ENCODE measurements at places on chromosomes 16 and 17.

- no peak for DNase-seq
Observed at GRCh38 chr17:72714357-72714966, 378.0 kb downstream of the SLC39A11 start.

- no peak for DNase-seq
Observed at GRCh38 chr17:14329900-14330491, 29.1 kb downstream of the HS3ST3B1 start.

GRCh38 chr17:67491009-67491680 lies 114.1 kb downstream of the PITPNC1 start:
- peak; percentile 94 for DNase-seq

GRCh38 chr17:15513058-15513791 lies 45.8 kb upstream of the CDRT4 start:
- DNase-seq = no peak

GRCh38 chr17:49817993-49818392 lies 29.5 kb downstream of the KAT7 start:
- DNase-seq = no peak

DNA sequence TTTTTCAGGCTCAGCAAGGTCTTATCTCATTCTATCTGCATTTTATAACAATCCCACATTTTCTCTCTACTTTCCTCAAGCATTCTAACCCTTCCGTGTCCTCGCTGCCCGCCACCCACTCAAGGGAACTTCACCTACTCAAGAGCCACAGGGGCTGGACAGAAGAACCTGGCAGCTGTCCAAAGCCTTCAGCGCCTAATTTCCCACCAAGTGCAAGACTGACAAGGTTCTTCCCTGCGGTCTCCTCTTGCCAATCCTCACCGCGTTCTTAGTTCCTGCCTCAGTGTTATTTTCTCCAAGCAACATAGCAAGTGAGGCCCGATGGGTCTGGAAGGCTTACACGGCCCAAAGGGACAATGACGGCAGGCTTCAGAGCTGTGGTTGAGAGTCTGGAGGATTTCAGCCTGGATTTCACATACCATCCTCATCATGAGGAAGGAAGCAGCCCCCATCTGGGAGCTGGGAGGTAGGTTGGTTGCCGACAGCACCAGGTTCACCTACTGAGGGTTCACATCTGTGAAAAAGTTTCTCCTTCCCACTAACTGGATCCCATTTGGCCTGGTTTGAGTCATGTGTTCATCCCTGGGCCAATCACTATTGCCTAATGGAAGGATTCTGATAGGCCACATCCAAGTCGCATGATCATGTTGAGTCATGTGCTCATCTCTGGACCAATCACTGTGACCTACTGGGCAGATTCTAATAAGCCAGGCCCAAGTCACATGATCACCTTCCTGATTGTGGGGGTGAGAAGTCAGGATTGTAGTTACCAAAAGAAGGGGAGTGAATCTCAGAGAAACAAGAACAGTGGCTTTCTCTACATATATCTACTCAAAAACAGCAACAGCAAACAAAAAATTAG lies 108.2 kb downstream of the N4BP1 start:
- no peak for DNase-seq

GRCh38 chr17:81332914-81333528 lies 37.9 kb upstream of the SLC38A10 start:
- no peak for DNase-seq

All from vagina (tissue), 2 donors.